ENCODE measurements at places on chromosomes 3 and 15.

DNA sequence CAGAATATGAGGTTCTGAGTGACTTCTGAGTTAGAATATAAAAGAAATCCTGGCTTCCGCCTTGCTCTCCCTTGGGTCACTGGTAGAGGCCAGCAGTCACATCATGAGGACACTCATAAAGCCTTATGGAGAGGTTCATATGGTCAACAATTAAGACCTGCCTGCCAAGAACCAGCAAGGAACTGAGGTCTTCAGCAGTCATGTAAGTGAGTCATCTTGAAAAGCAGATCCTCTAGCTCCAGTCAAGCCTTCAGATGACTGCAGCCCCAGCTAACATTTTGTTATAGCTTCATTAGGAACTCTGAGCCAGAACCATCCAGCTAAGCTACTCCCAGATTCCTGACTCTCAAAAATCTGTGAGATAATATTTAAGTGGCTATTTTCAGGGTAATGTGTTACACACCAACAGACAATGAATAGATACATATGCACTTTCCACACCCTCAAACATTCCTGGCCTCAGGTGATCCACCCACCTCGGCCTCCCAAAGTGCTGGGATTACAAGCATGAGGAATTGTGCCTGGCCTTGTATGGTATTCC, 447.2 kb downstream of the SHQ1 start:
- DNase-seq: no peak

DNA sequence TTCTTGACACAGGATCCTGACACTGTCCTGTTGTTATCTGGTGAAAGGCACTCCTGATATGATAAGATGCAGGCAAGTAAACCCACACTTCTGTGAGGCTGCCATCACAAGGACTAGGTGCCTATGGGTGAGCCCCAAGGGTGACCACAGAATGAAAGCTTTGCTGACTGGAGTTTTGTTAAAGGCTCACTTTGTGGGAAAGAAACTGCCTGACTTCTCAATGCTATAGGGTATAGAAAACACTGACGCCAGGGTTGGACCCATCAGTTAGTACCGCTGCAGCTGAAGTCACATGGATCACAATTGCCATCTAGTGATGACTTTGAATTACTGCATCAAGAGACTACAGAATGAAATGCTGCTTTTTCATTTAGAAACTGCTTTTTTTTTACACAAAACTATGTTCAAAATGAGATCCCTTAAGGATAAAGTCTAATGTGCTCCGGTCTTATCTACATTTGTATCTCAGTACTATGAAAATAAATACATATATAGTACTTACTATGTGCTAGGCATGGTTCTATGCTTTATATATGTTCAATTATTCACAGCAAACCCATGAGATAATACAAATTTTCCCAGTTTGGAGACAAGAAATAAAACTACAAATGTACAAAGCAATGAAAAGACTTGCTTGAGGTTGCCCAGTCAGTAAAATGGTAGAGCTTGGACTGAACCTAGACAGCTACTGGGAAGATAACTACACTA, 64.2 kb upstream of the CMSS1 start:
- DNase-seq: peak; percentile 65

GRCh38 chr15:83306561-83306960, 22.1 kb upstream of the BNC1 start:
- no peak for DNase-seq

DNA sequence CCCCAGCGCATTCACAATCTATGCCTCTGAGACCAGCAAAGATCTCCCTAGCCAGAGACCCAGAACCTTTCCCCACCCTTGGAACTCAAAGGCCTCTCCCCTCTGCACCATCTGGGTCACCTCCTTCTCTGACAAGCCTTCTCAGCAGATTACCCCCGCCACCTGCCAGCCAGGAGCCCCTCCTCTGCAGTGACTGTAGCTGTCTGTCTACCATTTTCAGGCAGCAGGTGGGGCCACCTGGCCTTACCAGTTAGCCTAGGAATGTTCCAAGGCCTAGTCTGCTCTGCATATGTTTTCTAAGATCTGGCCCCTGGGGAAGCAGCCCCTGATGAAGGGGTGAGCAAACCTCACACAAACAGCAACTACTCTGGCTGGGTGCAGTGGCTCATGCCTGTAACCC, 2.4 kb downstream of the MYLK start:
- no peak for DNase-seq

DNA sequence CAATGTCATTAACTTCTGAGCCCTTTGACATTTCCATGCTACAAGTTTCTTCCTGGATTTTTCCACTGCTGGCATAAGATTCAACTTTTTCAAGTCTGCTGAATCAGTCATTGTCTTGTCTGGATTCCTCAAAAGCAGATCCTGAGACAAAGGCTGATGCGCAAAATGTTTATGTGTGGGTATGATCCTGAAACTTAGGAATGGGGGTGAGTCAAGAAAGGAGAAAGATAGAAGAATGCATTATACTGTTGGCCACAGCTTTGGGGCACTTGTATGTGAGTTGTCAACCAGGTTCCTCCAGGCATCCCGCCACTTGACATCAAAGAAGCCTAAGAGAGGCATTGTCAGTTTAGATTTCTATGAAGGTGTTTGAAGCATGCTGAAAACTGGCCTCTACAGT, 50.4 kb downstream of the FOXB1 start:
- no peak for DNase-seq
